ENCODE measurements at places on chromosomes 3 and 15. TPM values are rescaled to one million over a fixed set of nuclear protein-coding genes. Genes with fewer than 3 reads are reported as not detected.

DNA sequence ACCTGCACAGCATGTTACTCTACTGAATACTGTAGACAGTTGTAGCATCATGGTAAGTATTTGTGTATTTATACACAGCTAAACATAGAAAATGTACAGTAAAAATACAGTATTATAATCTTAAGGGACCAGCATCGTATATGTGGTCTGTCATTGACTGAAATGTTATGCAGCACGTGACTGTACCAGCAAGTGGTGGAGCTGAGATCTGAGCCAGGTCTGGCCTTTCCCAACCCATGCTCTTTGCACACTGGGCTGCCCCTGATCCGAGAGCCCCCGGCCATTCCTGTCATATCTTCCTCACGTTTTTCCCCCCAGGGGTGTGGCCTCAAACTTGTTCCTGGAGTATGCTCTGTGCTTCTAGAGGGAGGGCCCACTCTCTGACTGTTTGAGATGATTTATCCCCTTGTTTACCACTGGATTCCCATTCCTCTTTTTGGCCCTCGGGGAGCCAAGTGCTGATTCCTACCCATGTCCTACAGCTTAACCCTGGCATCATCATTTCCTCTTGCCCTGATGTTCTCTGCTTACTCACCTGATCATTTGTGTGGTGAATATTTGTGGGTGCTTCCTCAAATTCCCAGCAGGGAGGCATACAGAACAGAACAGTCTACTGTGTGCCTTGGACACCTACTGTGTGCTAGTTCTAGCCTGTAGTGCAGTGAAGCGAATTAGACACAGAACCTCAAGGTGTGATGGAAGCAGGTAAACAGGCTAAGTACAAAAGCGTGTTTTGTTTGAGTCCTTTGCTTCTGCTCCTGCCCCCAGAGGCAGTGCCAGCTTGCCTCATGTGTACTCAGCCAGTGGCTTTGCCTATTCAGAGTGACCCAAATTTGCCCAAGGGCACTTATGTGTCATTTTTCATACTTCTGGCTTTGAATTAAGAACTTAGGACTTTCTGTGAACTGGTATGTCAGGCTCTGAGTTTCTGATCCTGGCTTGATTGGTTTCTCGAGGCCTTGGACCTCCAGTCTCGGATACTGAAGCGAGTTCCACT lies 21.0 kb downstream of the CSRNP1 start:
- DNase-seq = no peak

- DNase-seq = no peak
Measured at GRCh38 chr3:111545349-111545748, 3.4 kb downstream of the CD96 start.

The CADM2 gene
- 14.3 TPM for total RNA-seq

The GPR27 gene
- total RNA-seq = 3.6 TPM

- DNase-seq = no peak
Measured at GRCh38 chr3:171407759-171408158, 52.4 kb downstream of the TNIK start.

- no peak for DNase-seq
Measured at GRCh38 chr15:89976246-89976600, 24.9 kb upstream of the ZNF710 start.

DNA sequence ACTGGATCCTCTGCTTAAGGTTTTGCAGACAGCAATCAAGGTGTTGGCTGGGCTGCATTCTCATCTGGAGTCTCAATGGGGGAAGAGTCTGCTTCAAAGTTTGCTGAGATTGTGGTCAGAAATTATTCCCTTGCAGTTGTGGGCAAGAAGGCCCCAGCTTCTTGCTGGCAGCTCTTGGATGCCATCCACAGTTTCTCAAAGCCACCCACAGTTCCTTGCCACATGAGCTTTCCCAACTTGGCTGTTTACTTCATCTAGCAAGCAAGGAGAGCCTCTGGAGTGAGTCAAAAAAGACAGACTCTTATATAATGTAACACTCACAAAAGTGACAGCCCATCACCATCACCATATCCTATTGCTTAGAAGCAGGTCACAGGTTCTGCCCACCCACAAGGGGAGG lies 62.1 kb upstream of the ABHD2 start:
- no peak for DNase-seq

GRCh38 chr3:56303487-56303886 lies 164.8 kb downstream of the ERC2 start:
- no peak for DNase-seq

DNA sequence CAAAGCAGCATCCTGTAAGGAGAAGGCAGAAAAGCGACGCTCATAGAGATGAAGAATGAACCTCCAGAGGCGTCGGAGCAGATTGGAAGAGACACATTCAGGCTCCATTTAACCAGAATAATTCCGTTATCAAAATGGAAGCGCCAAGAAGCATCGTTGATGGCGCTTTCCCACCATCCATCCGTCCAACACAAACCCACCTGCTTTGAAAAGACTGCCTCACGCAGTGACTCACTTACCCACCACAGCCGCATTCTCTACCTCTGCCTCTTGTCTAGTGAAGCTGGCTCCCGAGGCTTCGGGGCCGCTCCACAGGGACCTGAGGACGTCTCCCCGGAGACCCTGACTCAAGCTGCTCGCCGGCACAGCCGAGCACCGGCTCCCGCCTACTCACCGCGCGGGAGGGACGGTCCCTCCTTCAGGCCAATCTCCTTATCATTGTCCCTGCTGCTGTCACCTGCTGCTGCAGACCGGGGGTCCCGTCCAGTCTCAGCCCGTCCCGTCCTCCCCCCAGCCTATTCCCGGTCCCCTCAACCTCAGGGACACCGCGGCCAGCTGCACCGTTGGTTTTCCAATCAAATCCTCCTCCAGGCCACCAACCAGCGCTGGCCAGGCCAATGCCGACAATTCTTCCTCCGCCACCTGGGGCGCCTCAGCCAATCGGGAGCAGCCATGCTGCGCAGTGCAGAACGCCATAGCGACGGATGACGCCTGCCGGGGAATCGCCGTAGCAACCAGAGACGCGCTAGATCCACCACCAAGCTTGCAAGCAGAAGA lies at the start of gene NEK10:
NEK10 (minus strand) TSS at position 553 of the 777 bp plus-strand sequence. CDS start 16,501 bp downstream, outside the sequence.
- peak; percentile 96 for DNase-seq

The MESP2 gene
- 0.29 TPM for total RNA-seq

DNA sequence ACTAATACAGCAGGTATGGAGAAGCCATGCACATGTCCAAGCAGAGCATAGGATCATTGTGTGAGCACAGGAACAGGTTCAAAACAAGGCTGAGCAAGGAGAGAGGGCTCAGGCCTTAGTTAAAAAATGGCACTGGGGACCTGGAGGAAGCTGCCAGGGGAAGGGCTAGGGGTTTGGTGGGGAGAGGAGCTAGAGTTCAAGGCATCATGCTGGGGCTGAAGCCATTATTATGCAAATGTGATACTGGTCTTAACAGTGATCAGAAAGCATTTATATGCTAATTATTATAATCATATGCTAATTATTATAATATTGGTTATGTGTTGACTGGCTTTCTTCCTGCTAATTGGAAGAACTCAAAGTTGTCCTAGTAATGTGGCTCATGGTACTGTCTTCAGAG lies 546.0 kb upstream of the CFAP20DC start:
- DNase-seq = no peak

DNA sequence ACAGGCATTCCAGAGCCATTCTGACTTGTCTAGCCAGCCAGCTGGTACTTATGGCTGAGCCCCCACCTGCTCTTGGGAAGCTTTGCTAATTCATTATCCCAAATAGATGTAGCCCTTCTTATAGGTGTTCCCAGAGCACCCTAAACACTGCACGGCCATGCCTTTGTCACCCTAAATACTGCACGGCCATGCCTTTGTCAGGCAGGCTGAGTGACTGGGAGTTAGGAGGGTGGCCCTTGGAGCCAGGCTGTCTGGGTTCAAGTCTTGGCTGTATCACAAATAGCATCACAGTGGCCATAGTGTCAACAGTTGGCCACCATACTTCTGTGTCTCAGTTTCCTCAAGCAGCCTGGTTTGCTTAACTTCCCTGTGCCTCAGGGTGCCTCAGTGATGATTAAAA lies 292.3 kb downstream of the ADAMTS17 start:
- DNase-seq = no peak

The SLC12A1 gene
- total RNA-seq = not detected

DNA sequence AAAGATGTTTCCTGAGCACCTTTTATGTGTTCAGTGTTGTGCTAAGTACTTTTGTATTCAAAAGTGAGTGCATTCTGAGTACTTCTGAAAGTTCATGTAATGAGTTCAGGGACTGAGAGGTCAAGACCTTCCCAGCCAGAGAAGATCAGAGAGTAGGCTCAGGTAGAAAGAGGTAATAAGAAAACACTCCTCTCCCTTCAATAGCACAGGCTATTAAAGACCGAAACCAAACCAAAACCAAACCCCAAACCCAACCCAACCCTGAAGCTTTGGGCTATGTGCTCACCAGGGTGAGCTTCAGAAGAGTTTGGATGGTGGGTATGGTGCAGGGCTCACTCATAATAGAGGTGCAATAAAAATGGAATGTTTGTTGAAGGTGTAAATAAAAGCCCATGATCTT lies 76.7 kb upstream of the FAM3D start:
- no peak for DNase-seq

GRCh38 chr3:18379647-18380046 lies 45.5 kb downstream of the SATB1 start:
- no peak for DNase-seq

GRCh38 chr3:148466143-148466542 lies 231.6 kb upstream of the AGTR1 start:
- no peak for DNase-seq

GRCh38 chr15:39735120-39735717 lies 47.4 kb downstream of the FSIP1 start:
- no peak for DNase-seq

DNA sequence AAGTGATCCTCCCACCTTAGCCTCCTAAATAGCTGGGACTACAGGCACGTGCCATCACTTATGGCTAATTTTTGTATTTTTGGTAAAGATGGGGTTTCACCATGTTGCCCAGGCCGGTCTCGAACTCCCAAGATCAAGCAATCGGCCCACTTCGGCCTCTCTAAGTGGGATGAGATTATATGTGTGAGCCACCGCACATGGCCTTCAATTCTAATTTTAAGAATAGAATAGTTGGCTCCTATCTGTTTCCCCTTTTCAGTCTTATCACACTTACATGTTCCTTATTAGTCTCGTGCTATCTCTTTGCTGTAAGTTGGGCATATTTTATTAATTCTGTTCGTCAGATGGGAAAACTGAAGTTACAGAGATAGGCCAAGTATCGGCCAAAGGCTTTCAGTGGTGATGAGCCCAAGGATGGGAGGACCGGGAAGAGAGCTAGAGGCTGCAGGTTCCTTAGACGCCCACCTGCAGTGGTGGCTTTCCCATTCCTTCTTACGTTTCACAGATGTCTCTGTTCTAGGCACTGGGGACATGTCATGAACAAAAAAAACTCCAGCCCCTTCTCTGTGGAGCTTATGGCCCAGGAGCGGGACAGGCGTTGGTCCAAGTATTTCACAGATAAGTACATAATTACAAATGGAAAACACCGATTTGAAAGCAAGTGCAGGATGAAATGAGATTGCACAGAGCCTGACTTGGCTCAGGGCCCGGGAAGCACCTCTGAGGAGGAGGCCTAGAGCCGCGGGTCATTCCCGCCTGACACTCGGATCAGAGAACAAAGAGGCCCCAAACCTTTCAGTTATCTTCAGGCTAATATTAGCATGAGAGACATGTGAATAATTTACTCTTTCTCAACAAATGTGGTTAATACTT lies 91.1 kb upstream of the KLF13 start:
- peak; percentile 86 for DNase-seq

GRCh38 chr3:36461597-36461996 lies 81.3 kb downstream of the STAC start:
- no peak for DNase-seq

GRCh38 chr15:55708720-55709119 lies 34.2 kb downstream of the PRTG start:
- DNase-seq = no peak

GRCh38 chr3:179045719-179046402 lies 25.7 kb downstream of the ZMAT3 start:
- no peak for DNase-seq

- DNase-seq = no peak
Measured at GRCh38 chr3:100319951-100320350, 14.6 kb upstream of the NIT2 start.

DNA sequence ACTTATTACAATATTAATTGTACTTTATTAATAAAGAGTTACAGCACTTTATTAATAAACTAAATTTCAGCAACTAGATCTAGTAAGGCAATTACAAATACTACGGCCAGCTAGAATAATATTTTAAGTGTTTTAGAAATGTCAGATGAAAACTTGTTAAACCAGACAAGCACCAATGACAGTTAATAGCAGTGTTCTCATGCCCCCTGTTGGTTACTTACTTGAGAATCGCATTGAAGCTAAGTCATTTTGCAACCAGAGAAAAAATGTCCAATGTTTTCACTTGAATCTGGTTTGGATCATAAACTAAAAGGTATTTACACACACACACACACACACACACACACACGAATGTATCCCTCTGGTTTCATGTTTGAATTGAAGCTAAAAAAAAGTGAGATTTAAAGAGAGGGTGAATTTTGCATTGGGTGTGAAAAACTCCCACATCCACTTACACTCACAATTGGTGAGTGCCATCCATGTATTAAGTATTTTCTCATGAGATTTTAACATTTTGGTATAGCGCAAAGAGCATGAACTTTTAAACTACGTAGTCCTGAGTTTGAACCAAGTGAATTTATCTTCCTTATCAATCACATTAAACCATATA lies 347.7 kb downstream of the ZBBX start:
- no peak for DNase-seq
